Forelimb muscle (tissue), 1 donor: ENCODE measurements at places on chromosomes 7 and 10. TPM values are rescaled to one million over a fixed set of nuclear protein-coding genes. Genes with fewer than 3 reads are reported as not detected.

DNA sequence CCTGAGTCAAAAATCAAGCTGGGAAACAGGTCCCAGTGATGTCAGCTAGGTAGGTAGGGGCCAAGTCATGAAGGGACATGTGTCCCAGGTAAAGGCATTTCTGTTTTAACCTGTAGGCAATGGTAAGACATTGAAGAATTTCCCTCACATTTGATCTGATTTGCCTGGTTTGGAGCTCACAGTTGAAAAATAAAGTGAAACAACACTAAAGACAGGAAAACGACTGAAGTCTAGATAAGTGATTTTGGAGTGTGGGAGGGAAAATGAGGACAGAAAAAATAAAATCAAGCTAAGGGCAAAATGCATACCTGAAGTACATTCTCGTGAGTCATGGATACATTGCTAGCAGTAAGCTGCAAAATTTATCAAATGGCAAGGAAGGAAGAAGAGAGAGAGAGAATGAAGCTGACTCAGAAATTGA lies 169.9 kb downstream of the SKIDA1 start:
- no peak for DNase-seq

DNA sequence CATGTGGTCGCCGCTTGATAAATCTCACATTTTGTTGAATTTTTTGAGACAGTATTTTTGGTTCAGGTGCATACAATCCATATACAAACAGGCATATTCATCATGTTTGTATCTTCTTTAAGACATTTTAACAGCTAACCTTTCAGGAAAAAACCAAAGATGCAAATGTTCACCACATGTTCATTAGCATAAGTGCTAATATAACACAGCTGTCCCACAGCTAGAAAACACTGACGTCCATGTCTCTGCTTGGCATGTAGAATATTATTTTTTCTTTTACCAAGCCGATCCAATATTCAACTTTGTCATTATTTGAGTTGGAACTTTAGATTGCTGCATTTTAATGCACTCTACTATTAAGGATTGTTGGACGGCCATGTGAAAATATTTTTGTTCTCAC lies 31.2 kb downstream of the BMPER start:
- no peak for DNase-seq

DNA sequence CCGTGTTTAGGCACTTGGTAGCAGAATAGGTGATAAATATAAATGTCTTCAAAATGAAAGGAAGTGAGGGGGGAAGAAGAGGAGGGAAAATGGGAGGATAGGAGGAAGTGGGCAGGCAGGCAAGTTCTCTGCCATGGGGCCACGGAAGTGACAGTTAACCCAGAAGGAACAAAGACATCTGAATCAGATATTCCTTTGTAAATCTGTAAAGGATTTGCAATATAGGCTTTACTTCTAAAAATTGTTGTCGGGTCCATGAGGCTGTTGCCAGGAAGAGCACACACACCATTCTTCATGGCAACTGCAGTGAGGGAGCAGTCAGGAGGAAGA lies 23.7 kb upstream of the RASSF4 start:
- DNase-seq, result no peak

DNA sequence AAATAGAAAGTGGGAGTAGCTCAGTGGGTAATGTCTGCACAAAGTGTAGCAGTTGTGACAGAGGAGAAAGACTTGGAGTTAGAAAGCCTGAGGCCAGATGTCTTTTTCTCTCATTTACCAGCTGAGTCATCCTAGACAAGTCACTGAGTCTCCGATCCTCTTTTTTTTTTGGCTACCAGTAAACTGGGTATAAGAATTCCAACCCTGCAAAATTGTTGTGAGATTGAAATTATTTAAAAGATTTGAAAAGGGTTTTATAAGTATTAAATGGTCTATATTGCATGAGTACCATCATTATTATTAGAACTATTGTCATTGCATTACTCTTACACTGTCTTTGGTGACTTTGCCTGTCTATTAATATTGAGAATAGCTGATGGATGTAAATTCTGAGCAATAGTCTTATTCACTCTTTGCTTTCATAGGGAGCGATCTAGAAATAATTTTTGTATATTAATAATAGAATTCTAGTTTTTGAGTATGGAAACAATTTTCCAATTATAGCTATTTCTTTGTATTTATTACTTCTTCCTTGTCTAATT lies 74.0 kb downstream of the ARID5B start:
- DNase-seq, result no peak

- DNase-seq, result no peak
These were observed 718 bp upstream of the FZD1 start for GRCh38 chr7:91263384-91264045.

GRCh38 chr10:119494236-119495020 lies 48.1 kb downstream of the RGS10 start:
- no peak for DNase-seq

DNA sequence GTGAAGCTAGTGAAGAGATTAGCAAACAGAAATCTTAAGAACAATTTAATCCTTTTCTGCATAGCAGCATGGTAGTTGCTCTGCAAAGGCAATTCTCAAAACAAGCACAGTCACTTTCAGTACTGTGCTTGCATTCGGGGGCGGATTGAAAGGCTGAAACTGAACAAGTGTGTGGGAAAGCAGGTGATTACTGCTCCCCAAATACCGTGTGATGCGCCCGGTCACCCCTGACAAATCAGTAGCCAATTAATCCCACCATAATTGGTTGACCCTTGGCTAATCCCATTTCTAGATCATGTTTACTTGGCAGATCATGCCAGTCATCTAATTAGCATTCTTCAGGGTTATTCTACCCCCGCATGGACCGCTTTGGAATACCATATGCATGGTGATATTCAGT lies 76.5 kb upstream of the ADRB1 start:
- no peak for DNase-seq

DNA sequence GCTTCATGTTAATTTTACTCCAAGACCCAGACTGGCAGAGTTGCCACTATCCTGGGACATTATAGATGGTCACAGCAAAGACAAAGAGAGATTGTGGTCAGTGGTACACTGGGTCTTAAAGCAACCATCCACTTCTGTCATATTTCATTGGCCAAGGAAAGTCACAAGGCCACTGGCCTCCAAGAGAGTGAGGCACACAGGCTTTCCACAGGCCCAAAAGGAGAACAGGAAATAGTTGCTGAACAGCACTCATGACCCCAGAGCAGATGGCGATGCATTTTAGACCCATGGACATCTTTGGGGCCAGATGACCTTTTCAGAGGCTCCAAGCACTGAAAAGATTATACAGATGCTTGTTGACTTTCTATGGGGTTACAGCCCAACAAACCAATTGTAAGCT lies 97.4 kb downstream of the ARID5B start:
- DNase-seq, result no peak

DNA sequence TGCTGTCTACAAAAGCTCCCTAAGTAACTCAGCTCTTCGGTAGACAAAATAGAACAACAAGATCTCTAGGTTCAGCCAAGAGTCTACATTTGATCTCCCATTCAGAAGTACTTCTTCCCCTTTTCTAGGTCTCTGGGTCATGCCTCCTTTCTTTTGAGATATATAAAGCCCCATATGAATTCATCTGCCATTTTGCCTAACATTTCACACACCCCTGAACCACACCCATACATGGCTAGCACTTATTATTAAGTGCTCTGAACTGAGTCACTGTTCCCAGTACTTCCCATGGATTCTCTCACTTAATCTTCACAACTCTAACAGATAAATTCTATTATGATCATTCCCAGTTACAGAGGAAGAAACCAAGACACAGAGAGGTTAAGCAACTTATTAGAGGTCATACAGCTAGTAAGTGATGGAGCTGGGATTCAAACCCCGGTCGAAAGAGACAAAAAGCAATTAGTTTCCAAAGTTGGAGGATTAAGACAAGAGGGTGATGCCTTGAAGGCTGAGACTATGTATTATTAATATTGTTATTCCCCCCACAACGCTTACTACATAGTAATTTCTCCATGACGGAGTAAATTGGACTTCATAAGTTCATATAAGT lies 17.3 kb downstream of the MYOF start:
- DNase-seq, result no peak

- no peak for DNase-seq
These were observed 475.0 kb downstream of the DNAJB9 start for GRCh38 chr7:109044691-109045090.

- DNase-seq, result no peak
These were observed 61.3 kb upstream of the DGKI start for GRCh38 chr7:137908106-137908505.

GRCh38 chr7:17680943-17681351 lies 259.3 kb downstream of the SNX13 start:
- peak; percentile 26 for DNase-seq

DNA sequence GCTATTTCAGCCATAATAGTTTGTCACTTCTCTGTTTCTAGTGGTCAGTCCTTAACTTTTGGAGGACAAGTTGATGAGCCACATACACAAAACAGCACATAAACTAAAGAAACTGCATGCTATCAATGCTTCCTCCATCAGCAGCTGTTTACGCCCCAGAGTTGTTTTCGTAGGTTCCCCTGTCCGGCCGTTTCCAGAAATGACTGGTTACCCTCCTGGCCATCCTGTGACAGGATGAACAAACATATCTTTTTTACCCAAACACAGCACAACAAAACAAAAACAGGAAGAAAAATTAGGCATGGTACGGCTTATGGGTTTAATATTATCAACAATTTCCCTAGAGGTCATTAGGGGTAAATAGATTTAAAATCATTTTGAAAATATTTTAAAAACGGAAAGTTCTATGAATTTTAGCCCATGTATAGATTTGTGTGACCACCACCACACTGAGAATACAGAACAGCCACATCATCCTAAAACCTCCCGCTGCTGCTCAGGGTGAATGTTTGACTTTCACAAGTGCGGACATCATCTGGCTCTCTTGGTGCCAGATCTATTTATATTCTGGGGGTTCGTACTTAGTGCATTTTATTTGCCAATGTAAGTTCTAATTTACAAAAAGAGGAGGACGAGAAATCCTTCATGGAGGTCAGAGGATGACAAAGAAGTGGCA lies 74.8 kb downstream of the HIPK2 start:
- no peak for DNase-seq

DNA sequence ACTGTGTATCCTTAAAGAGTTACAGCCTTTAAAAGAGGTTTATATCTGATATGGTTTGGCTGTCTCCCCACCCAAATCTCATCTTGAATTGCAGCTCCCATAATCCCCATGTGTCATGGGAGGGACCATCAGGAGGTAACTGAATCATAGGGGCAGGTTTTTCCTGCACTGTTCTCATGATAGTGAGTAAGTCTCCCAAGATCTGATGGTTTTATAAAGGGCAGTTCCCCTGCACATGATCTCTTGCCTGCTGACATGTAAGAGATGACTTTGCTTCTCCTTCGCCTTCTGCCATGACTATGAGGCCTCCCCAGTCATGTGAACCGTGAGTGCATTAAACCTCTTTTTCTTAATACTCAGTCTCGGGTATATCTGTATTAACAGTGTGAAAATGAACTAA lies 9.7 kb downstream of the RTKN2 start:
- no peak for DNase-seq

DNA sequence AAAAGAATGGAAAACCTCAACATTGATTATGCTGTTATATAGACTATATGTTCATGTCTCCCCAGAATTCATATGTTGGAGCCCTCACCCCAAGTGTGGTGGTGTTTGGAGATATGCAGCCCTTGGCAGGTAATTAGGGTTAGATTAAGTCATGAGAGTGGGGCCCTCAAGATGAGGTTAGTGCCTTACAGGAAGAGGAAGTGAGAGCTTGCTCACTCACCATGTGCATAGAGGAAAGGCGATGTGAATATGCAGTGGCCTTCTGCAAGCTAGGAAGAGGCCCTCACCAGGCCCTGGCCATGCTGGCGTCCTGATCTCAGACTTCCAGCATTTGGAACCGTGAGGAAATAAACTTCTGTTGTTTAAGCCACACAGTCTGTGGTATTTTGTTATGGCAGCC lies 14.8 kb downstream of the ZNF33A start:
- no peak for DNase-seq

- DNase-seq, result no peak
These were observed 176.5 kb downstream of the CSTF2T start for GRCh38 chr10:51522858-51523257.

- DNase-seq, result no peak
These were observed 59.6 kb upstream of the EBF3 start for GRCh38 chr10:130023454-130024230.

- DNase-seq, result no peak
These were observed 26.4 kb upstream of the ITPRID1 start for GRCh38 chr7:31487476-31487875.

Gene TDRD1
- 0.13 TPM for polyA plus RNA-seq

Gene KIAA1549
- polyA plus RNA-seq, result 9.9 TPM

Gene RSPH10B
- 0.30 TPM for polyA plus RNA-seq

Gene CFAP43
- polyA plus RNA-seq, result 0.35 TPM

Gene CTNNA3
- 12.6 TPM for polyA plus RNA-seq
